ENCODE measurements at places on chromosomes 3 and 15. TPM values are rescaled to one million over a fixed set of nuclear protein-coding genes. Genes with fewer than 3 reads are reported as not detected.

The GASK1A gene
- 0.77 TPM for total RNA-seq

The GOLGA8S gene
- total RNA-seq, result 0.57 TPM

The PPARG gene
- total RNA-seq, result 14.1 TPM

The FBXL2 gene
- 2.5 TPM for total RNA-seq

The DCBLD2 gene
- 24.6 TPM for total RNA-seq

The OSTN gene
- 0.49 TPM for total RNA-seq

The SH2D7 gene
- total RNA-seq, result not detected

The SPSB4 gene
- 3.9 TPM for total RNA-seq

The MORF4L1 gene
- 358 TPM for total RNA-seq

The PARP16 gene
- total RNA-seq, result 5.0 TPM

The GP5 gene
- total RNA-seq, result 0.16 TPM

The SLC38A3 gene
- 8.8 TPM for total RNA-seq

The GOLGA6B gene
- not detected for total RNA-seq

The EOMES gene
- total RNA-seq, result not detected

Measured in heart right ventricle (tissue), 16 donors.